ENCODE measurements at places on chromosomes 16 and 17. TPM values are rescaled to one million over a fixed set of nuclear protein-coding genes. Genes with fewer than 3 reads are reported as not detected.

The TM4SF5 gene
- total RNA-seq = not detected

The HLF gene
- total RNA-seq = 5.1 TPM

DNA sequence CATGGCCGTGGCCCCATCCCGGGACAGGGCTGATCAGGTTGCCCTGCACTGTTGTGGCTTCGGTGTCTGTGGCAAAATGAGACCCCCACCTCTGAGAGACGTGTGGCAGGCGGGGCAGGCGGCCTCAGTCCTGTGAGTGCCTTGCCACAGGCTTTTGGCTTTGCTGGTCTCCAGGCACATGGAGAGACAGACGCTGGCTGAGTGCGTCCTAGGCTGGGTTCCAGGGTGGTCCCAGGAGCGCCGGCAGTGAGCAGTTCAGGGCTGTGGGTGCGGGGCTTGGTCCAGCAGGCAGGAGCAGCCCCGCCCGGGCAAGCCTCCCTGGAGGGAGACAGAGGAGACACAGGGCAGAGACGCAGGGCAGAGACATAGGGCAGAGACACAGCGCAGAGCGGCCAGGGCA is 29.2 kb downstream of the SOX8 start:
- DNase-seq = no peak

The CDRT15L2 gene
- total RNA-seq = not detected

DNA sequence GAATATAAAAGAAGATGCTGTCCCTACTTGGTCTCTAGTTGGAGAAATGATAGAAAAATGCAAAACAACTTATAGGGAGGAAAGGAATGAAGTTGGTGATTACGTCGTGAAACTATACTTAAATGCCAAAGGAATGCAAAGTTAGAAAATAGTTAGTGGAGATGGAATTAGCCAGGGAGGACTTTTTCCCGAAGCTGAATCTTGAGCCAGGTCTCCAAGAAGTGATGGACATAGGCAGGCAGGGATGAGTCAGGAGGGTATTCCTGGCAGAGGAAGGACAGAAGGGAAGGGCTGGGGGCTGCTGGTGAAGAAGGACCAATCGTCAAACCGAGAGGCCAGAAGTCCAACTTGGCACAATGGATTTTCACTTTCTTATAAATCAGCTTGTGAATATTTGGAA is 1.8 kb downstream of the SNTB2 start:
- DNase-seq = no peak

The SLC5A10 gene
- total RNA-seq = not detected

The PRKCB gene
- total RNA-seq = 158 TPM

DNA sequence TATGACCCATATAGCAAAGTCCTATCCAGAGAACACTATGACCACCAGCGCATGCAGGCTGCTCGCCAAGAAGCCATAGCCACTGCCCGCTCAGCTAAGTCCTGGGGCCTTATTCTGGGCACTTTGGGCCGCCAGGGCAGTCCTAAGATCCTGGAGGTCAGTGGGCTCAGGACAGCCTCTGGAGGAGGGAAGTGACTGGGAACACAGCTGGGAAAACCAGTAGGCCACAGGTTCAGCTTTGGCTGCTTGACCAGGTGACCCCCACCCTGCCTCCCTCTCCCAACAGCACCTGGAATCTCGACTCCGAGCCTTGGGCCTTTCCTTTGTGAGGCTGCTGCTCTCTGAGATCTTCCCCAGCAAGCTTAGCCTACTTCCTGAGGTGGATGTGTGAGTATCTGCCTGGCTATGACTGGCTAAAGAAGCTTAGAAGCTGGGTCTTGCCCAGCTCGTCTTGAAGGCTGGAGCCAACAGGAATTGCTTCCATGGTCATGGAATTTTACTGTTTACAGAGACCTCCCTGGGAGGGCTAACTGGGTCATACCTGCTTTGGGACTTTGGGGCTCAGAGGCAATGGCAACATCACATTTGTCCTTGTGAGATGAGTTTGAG is 1.5 kb upstream of the OVCA2 start:
- no peak for DNase-seq

GRCh38 chr16:56421313-56421712 is 4.0 kb downstream of the AMFR start:
- no peak for DNase-seq

- no peak for DNase-seq
Observed at GRCh38 chr17:67198131-67198530, 46.9 kb downstream of the HELZ start.

DNA sequence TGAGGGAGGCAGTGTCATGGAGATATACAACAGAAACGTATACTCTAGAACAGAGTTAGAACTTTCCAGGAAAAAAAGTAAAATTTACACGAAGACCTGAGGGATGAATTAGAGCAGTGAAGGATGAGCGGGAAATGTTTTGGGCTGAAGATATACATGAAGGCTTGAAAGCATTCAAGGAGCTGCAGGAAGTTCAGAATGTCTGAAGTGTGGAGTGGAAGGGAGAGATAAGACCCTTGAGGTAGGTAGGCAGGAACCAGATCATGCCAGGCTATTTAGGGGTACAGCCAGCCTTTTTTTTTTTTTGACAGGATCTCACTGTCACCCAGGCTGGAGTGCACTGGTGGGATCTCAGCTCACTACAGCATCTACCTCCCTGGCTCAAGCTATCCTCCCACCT is 3.2 kb upstream of the NLK start:
- no peak for DNase-seq

GRCh38 chr17:70060415-70060814 is 14.6 kb upstream of the KCNJ16 start:
- no peak for DNase-seq

- DNase-seq = no peak
Observed at GRCh38 chr17:79047923-79048825, 24.2 kb downstream of the C1QTNF1 start.

The INCA1 gene
- total RNA-seq = 0.72 TPM

The TMEM238L gene
- total RNA-seq = not detected

DNA sequence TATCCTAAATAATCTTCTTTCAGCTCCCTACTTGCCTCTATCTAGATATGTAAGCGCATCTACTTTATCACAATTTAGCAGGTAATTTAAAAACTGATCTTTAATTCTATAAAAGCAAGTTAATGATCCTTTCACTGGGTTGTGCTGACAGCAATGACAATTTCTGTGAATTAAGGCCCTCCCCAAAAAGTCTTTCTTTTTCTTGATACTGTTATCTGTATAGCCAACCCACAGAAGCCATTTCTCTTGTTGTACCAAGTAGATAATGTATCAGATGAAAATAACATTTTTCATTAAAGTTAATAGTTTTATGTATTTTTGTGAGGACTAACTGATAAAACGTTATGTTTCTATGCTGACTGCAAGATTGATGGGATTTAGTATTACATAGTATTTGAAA is 3.8 kb downstream of the ZPBP2 start:
- DNase-seq = no peak

- no peak for DNase-seq
Observed at GRCh38 chr17:43826206-43826605, 6.7 kb downstream of the MPP3 start.

DNA sequence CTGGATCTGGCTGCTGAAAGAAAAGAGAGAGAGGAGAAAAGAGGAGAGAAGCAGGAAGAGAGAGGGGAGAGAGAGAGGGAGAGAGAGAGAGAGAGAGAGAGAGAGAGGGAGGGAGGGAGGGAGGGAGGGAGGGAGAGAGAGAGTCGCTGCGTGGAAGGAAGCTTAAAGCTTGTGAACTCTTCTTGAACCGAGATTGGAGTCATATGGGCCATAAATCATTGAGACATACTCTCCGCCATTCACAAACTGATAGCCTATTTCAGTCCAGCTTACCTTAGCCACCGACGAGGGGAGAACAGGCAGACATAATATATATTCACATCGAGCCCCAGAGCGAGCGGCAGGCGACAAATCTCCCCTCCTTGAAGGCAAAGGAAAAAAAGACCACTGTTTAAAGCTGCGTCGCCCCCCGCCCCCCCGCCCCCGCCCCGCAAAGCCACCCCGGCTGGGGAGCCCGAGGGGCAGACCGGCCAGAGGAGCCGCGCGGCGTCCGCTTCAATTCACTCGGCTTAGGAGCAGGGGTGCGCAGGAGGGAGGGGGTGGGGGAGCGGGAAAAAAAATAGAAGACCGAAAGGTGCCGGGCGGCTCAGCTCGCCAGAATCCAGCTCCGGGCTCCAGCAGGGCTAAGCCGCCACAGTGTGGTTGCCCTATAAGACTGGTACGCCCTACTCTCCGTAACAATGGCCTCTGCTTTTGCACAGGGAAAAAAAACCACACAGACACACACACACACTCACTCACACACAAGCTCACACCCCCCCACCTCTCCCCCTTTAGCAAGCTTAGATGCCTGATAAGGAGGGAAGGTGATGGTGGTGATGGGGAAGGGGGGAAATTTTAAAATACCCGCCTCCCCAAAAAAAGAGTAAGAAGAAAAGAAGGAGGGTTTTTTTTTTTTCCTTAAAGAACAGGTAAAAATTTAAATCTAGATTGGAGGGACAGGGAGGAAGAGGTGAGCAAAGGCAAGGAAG is 10.6 kb upstream of the HOXB2 start:
- DNase-seq = peak; percentile 92

DNA sequence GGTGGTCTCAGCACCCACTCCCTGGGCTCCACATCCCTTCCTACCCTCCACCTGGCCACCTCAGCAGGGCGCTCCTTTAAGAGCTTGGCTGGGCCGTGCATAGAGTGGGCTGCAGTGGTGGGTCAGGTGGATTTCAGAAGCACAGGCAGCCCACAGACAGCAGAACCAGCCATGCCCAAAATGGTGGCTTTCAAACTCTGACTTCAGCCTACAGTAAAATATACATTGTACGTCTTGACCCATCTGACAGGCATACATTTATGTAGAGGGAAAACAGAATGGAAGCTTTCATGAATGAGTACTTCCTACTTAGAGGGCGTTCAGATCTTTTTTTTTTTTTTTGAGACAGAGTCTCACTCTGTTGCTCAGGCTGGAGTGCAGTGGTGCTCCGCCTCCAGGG is 26.0 kb upstream of the LASP1NB start:
- no peak for DNase-seq

- DNase-seq = peak; percentile 55
Observed at GRCh38 chr17:3647769-3648555, 11.4 kb downstream of the CTNS start.

DNA sequence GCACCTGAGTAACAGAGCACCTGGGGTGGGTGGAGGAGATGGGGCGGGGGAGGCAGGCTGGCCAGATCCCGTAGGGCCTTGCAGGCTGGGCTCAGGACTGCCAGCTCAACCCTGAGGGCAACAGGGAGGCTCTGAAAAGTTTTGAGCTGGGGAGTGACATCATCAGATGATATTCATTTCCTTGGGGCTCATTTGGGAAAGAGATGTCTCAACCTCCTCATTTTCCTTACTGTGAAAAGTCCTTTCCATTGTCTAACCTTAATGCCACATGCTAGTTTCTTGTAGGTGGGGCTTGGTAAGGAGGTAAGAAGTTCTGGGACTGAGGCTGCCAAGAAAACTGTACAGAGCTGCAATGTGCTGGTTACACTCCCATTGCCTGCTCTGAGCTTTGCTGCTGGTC is 3.7 kb downstream of the TNS4 start:
- DNase-seq = no peak

The ACSM5 gene
- total RNA-seq = not detected

DNA sequence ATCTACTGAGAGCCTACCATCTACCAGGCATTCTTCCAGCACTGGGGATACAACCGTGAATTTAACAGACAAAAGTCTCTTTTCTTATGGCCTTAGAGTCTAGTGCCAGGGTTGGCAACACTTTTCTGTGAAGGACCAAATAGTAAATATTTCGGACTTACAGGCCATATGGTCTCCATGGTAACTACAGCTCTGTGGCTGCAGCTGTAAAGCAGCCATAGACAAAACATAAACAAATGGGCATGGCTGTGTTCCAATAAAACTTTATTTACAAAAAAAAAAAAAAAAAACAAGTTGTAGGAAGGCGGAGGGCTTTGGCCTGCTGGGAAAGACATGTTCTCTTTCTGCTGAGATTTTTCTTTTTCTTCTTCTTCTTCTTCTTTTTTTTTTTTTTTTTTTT is 98.7 kb downstream of the ABCC12 start:
- no peak for DNase-seq

- no peak for DNase-seq
Observed at GRCh38 chr17:16910341-16910740, 61.6 kb downstream of the TNFRSF13B start.

GRCh38 chr16:83789642-83790401 is 18.0 kb upstream of the HSBP1 start:
- DNase-seq = no peak

GRCh38 chr17:81397314-81398175 is 2.3 kb downstream of the BAHCC1 start:
- peak; percentile 86 for DNase-seq

GRCh38 chr17:45277216-45277849 is 15.4 kb upstream of the SPATA32 start:
- DNase-seq = peak; percentile 84

GRCh38 chr17:41692722-41693521 is 4.2 kb downstream of the EIF1 start:
- no peak for DNase-seq

DNA sequence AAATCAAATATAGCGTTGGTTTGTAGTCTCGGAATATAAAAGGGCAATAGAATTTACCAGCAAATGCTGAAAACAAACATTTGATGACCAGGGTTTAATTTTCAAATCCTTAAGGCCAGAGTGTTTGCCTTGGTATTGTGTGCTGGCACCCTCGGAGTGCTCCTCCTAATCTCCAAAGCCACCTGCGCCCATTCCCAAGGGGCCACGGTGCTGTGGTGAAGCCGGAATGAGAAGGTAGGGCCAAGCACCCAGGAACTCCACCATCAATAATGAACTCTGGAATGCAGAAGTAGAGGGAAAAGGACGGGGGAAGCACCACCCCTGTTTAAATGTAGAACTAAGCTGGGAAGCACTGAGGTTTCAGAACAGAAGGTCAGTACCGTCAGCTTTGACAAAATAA is 51.9 kb downstream of the COG7 start:
- DNase-seq = no peak

- DNase-seq = no peak
Observed at GRCh38 chr17:66337268-66337667, 34.9 kb downstream of the PRKCA start.

- DNase-seq = no peak
Observed at GRCh38 chr17:51231999-51232398, 27.9 kb downstream of the MBTD1 start.

The AOC3 gene
- total RNA-seq = 0.62 TPM

The PNMT gene
- total RNA-seq = not detected

The NPIPA3 gene
- 6.7 TPM for total RNA-seq

GRCh38 chr17:77944390-77945222 is 13.9 kb upstream of the TNRC6C start:
- DNase-seq = no peak

DNA sequence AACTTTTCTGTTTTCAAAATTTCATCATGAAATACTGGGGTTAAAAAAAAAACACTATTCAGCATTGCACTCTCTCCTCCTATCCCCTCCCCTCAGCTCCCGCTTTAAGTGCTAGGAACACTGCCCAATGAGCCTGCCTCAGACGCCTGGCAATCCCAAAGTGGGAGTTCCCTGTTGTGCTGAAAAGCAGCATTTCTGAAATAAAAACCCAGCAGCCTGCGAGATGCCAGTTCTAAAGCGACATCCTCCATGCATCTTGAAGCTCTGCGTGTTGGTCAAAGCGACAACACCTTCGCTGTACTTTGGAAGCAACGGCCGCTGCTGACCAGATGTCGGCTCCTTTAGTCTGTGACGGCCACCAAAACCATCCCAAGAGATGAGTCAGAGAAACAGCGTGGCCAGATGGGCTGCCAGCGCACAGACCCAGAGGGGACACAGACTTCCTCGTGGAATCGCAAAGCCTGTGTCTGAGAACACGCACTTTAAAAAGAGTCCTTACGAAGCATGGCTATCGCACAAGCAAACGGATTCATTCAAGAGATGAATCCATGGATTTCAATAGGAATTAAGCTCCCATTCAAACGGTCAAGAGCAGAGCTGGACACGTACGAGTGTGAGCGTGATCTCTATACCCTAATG is 32.8 kb downstream of the FBXO31 start:
- DNase-seq = no peak

All from A673 (cell line).